ENCODE measurements at places on chromosomes 4 and X.

DNA sequence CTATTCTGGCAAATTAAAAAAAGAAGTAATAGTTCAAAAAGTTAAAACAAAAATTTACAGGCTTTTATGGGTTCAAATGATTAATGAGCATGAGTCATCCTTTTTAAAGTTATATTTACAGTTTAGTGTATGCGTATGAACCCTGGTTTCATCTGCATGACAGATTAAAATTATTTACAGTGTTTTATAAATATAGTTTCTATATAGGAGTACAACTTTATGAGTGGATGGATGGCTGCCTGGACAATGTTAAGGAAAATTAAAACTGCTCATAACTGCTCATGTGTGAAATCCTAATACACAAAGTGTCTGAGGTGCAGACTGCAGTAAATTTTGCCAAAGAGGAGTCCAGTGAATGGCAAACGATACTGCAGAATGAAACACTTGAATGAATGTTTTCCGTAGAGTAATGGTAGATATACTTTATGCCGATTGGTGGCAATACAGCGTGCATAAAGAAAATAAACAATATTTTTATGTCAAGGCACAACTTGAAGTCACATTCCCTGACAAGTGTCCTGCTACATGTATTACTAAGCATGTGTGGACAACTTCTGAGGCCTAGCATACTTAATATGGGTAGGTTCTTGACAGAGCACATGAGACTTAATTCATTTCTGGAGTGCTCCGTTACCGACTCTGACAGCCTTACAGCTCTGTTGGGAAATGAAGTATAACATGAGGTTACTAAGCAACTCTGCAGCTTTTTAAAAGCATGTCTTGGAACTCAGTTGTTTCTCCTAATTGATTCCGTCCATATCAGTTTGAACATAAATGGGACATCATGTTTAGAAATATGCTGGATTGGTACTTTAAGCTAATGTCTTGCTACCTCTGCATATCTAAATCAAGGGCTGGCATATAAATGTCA is 985.6 kb upstream of the PCDH7 start:
- DNase-seq = no peak

- no peak for DNase-seq
These were observed at the start of gene ZAR1 for GRCh38 chr4:48490012-48490679. Gene ZAR1 (plus strand): TSS chr4:48490252. CDS start chr4:48490292, 40 bp downstream.

DNA sequence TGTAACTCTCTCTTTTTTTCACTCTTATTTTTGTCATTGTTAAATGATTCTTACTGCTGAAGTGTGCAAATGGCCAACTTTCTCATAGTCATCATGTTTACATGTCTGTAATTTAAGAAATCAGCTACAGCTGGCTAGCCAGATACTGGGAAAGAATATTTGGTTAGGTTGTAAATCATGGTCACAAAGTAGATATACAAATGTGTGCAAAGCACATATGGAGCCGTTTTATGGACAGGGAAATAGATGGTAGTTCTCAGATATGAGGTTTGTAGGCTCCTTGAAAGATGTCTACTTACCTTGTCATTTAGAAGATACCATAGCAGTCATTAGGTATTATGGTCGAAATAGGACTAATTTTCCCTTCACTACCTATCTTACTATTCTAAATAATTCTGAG is 430.4 kb downstream of the ADGRL3 start:
- no peak for DNase-seq

DNA sequence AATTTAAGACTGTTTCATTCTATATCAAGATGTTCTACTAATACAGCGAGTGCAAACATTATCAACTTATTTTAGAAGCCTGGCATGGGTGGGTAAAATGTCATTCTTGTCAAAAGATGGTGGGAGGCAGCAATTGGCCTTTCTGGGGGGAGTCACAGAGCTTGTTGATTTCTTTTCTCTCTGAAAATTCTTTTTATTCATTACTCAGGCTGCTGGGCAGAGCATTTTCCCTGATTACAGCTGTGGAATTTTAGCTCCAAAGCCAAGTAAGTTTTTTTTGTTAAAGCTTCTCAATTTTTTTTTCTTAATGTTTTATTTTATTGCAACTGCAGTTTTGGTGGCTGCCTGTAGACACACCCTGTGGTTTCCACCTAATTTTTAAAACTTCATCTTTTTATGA is 50.4 kb downstream of the GPC4 start:
- no peak for DNase-seq

GRCh38 chr4:185933078-185933581 is 121.1 kb upstream of the SORBS2 start:
- DNase-seq = no peak

DNA sequence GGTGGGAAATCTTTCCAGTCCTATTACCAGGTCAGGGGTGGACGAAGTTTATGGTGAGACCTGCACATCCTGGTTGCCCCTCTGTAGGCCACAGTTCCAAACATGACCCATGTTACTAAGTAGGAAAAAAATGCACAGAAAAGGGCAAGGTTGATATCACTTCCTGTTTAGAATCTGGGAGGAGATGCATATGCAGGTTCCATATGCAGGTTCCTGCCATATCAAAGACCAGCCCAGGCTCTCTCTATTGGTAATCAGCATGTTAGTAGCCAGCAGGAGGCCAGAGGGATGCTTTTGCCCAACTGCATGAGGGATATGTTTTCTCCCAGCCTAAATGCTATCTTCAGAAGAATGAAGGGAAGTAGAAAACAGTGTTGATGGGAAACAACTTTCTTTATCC is 657.2 kb downstream of the ANKRD50 start:
- no peak for DNase-seq

DNA sequence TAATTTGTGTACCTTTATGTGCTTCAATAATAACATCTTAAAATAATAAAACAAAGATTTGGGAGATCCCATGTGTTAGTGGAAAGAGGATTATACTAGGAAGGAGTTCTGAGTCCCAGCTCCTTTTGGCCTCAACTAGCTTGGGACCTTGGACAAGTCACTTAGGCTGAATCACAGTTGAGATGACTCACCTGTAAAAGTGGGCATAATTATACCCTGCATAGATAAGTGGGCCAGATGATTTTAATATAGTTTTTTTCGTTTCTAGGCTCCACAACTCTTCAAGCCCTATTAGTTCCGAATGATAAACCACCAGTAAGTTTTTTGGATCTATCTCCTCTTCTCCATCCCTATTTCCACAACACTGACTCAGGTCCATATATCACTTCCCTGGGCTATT is 131.8 kb downstream of the ENOX2 start:
- DNase-seq = no peak

GRCh38 chr4:39668887-39669286 is 29.0 kb upstream of the UBE2K start:
- DNase-seq = no peak

DNA sequence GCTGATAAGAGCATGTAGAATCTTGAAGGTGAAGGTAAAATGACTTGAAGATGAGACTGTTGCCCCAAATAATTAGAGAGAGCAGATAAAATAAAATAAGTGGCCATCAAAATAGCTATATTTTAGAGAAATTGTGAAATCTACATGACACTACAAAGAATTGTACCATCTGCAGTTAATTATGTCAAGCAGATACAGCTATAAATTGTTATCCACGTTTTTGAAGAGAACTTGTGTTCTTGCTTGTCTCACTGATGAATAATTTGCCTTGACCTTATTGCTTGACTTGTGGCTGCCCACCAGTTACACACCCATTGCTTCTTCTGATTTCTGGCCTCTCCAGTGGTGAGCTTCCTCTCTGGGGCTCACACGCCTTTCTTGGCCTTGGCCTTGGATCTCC is 75.8 kb upstream of the TNIP3 start:
- DNase-seq = no peak

DNA sequence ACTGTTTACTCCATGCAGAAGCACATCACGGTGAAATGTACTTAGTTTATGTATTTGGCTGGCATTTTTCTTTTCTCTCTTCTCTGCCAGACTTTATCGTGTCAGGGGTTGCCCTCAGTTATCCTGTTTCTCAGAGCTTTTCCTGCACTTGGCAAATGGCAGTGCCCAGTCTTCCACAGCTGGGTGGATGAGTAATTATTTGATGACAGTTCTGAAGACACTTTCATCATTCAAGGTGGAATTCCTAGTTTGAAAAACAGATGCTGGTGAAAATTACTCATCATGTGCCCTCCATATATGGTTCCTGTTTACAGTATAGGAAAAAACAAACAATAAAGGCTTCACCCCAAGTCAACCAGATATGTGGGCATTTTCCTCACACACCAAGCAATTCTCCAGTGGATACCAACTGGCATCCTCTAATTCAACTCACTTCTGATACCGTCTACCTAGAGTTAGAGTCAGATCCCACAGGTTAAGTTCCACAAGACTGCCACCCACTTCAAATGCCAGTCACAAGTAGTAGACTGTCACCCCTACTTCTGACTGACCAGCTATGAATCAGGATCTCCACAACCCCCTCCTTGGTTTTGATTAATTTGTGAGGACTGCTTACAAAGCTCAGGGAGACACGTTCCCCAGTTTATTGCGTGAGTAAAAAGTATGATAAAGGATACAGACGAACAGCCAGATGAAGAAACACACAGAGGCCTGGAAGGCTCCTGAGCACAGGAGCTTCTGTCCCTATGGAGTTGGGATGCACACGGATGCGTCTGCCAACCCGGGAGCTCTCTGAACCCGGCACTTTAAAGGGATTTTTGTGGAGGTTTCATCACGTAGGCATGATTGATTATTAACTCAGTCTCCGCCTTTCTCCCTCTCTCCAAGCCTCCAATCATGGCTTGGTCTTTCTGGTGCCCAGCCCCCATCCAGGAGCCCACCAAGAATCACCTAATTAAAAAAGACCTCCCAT is 72.9 kb downstream of the CLDN34 start:
- no peak for DNase-seq

DNA sequence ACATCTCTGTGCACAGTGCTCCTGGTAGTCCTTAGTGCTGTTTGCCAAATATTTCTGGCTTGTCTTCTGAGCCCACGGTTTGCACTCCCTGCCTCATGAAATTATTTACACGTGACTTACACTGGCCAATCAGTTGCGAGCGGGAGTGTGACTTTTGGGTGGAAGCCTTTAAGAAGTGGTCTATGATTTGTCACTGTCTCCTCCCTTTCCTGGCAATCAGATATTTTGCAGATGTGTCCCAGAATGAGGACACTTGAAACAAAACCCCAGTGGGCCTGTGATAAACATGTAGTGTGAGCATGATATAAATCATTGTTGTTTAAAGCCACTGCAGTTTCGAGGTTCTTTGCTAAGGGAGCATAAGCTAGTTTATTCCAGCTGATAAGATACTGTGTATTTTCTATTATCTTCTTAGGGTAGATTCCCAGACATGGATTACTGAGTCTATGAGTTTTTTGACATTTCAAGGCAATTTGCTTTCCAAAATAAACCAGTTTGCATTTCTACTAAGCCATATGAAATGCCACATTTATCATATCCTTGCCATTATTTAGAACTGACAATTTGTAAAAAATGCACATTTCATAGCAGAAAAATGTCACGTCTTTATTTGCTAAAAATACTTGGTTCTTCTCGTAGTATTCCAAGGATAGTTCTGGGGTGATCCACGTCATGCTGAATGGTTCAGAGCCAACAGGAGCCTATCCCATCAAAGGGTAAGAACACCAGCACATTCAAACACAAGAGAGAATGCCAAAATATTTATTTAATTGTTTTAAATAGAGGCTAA is 12.0 kb downstream of the BST1 start:
- DNase-seq = no peak

DNA sequence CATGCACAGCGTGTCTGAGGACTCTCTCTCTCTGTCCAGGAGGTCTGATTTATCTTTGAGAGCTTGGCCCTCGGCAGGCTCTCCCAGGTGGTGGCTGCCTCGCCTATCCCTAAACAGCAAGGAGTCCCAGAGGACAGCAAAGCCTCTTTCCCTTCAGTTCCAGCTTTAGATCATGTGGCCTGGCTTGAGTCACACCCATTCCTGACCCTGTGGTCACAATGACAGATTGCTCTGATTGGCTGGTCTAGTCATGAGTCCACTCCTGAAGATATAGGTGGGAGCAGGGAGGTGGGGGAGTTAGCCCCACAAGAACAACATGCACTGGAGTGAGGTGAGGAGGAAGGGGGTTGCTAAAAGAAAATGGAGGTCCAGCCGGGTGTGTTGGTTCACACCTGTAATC is 12.1 kb upstream of the PORCN start:
- DNase-seq = no peak

GRCh38 chr4:36308150-36308549 is 26.7 kb downstream of the DTHD1 start:
- DNase-seq = no peak

GRCh38 chrX:109793191-109793590 is 60.1 kb upstream of the ACSL4 start:
- no peak for DNase-seq

DNA sequence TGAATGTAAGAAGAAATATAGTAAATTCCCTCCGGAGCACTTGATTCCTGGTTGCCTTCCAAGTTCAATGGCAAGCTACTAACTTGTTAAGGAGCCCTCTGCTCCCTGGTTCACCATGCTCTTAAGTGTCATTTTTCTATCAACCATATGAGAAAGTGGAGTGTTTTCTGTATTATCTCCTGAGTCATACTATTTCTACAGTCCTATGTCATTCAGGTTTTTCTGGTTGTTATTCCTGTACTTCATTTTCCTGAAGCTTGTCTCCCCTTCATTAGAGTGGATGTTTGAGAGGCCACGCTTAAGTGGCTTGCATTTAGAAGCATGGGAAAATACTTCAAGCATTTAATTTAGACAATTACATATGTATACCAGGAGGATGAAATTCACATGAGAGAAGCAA is 14.7 kb upstream of the EPGN start:
- DNase-seq = no peak

DNA sequence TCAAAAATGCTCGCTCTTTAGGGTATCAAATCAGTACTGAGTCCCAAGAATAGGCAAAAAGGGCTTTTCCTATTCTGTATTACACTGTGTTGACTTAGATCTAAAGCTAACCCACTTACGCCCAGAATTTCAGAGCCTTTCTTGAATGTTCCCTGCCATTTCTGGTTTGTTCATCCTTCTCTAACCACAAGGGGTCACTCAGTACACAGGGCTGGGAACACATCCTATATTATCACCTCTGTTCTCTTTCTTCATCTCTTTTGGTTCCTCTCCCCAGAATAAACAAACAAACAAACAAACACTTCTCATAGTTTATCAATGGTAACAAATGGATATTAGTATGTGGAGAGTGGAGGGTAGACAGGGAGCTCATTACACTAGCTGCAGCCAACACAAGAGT is 25.5 kb upstream of the MORC4 start:
- DNase-seq = no peak

GRCh38 chr4:70734168-70734954 is 12.6 kb downstream of the RUFY3 start:
- DNase-seq = no peak

GRCh38 chr4:56240554-56241174 is 146.6 kb downstream of the AASDH start:
- DNase-seq = no peak

DNA sequence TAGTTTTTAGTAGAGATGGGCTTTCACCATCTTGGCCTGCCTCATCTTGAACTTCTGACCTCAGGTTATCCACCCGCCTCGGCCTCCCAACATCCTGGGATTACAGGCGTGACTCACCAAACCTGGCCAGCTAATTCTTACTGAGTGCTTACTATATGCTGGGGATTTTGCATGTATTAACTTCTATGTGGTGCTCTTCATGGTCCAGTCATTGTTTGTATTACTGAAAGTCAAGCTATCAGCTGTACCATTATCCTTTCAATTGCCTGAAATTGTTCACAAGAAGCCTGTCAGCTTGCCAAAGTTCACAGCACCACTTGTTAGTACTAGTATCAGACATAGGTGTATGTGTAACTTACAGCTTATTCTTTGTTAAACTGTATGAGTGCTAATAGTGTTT is 1272.1 kb downstream of the ARAP2 start:
- DNase-seq = no peak

Measured in stimulated activated CD4-positive, alpha-beta T cell treated with anti-CD3 and anti-CD28 coated beads, Interleukin-1b, Interleukin-23, amount 100 ng/mL, for 1 hour (primary cell).